ENCODE measurements at places on chromosomes 4 and X.

DNA sequence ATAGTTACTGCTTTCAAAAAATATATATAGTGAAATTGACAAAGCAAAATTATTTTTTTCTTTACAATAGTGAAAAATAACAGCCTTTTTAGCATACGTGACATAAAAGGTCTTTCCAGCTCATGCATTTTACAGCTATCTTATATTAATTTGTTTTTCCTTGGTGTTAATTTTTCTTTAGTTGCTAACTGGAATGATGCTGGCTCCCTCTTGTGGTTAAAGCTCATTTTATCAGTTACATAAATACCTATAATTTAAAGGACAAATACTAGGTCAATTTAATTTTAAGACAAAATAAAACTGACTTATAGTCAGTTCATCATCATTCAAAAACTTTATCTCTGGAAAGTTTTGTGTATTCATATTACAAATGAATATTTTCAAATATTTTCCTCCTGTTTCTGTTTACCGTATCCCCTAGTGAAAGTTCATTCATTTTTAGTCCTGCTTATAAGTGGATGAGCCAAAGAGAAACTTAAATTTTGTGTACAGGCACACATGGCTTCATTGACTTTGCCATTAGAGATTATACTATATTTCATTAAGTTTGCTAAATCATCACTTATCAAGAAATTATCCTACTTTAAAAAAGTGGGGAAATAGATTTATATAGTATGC is 9.9 kb upstream of the ANAPC4 start:
- DNase-seq = peak; percentile 28

- no peak for DNase-seq
Measured at GRCh38 chr4:52298444-52298843, 247.3 kb downstream of the SPATA18 start.

GRCh38 chr4:71275570-71275969 is 63.2 kb upstream of the SLC4A4 start:
- no peak for DNase-seq

- DNase-seq = no peak
Measured at GRCh38 chr4:182832352-182833120, 84.7 kb downstream of the DCTD start.

GRCh38 chr4:29467044-29467717 is 1253.0 kb upstream of the PCDH7 start:
- no peak for DNase-seq

DNA sequence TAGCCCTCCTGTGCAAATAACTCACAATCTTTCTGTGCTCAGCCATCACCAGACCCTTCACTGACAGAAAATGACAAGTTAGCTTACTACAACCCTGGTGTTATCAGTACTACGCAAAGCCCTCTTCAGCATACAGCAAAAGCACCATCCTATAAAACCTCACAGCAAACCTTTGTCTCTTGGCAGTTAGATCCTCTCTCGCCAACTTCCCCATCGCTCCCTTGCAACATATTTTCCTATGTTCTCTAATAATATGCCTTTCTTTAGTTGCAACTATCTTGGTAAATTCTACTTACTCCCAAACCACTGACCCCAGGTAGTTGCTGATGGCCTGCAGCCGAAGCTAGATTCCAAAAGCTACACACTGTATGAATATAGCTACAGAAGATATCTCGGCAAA is 856.9 kb upstream of the FRG1 start:
- no peak for DNase-seq

DNA sequence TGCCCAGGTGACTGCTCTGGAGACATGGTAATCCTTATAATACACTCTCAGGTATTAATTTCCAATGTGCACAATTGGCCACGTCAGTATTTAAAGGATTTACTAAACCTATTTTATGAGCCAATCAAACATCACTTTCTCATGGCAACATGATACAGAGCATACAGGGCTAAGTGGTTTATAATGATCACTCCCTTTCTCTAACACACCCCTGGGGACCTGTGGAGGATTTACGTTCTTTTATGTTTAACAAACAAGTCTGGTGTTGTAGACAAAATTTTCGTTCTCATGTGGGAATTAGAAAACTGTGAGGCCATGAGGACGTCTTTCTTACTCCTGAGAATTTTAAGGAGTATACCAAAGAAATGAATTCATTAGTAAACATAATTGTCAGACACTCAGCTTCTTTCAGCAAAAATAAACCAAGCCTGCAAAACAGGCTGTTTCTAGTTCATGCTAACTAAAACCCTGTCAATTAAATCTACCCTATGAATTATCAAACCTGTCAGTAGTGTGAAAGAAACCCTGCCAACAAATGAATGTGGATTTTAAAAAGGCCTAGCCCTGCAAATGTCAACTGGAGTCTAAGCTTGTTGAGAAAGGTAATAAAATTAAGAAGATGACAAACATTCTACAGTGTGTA is 155.8 kb downstream of the PDGFC start:
- DNase-seq = no peak

DNA sequence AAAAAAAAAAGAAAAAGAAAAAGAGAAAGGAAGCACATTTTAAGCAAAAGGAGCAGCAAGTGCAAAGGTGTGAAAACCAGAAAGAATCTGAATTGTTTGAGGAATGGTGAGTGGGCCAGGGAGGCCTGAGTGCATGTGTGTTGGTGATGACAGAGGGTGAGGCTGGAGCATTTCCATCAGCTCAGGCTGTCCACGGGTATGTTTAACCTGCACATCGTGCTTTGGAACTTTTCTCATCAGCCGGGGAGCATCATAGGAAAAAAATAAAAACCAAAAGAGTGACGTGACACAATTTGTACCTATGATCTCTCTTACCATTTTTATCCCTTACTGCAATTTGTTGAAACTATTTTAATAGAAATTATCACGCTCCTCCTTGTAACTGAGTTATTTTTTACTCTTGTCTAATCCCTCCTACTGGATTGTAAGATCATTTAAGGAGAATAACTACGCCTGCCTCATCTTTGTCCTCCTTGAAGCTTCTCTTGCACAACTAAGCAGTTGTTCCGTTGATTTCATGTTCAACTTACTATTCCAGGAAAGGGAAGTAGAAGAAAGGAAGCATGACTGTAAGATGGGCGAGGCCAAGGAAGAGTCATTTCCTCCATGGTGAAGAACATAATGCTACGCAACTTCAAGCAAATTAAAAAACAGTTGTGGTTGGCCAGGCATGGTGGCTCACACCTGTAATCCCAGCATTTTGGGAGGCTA is 7.0 kb downstream of the PALLD start:
- no peak for DNase-seq

All from stimulated activated naive CD4-positive, alpha-beta T cell (primary cell).